Nephron progenitor cell (in vitro differentiated cells): ENCODE measurements at places on chromosomes 12 and 14.

- peaks cover 16% of the 10 kb centered on the region for H3K27me3 ChIP-seq
- DNase-seq: no peak
- no peak overlapping the region for H3K4me3 ChIP-seq
- H3K4me1 ChIP-seq: peaks cover 15% of the 10 kb centered on the region
These were observed 14.2 kb downstream of the DLK1 start for GRCh38 chr14:100740929-100741328.

DNA sequence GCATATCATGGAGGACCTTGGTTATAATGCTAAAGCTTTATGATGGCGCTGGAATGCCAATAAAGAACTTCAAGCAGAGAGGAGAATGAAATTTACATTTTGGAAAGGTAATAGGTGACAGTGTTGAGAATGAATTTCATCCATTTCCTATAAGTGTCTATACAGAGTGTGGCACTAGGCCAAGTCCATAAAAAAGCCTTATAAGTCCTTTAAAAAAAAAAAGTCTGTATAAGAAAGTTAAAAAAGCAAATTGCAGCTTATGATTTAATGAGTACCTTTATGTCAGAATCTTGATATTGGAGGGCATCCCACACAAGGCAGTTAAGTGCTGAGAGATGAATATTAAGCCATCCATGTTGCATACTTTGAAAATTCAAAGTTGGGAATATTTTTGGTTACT is 62.4 kb downstream of the ATF7IP start:
- H3K27ac ChIP-seq: no peak overlapping the region
- no peaks in the 10 kb centered on the region for H3K27me3 ChIP-seq
- H3K4me3 ChIP-seq: no peak overlapping the region
- peaks cover 98% of the 10 kb centered on the region for H3K36me3 ChIP-seq
- no peaks in the 10 kb centered on the region for H3K4me1 ChIP-seq
- DNase-seq: no peak

DNA sequence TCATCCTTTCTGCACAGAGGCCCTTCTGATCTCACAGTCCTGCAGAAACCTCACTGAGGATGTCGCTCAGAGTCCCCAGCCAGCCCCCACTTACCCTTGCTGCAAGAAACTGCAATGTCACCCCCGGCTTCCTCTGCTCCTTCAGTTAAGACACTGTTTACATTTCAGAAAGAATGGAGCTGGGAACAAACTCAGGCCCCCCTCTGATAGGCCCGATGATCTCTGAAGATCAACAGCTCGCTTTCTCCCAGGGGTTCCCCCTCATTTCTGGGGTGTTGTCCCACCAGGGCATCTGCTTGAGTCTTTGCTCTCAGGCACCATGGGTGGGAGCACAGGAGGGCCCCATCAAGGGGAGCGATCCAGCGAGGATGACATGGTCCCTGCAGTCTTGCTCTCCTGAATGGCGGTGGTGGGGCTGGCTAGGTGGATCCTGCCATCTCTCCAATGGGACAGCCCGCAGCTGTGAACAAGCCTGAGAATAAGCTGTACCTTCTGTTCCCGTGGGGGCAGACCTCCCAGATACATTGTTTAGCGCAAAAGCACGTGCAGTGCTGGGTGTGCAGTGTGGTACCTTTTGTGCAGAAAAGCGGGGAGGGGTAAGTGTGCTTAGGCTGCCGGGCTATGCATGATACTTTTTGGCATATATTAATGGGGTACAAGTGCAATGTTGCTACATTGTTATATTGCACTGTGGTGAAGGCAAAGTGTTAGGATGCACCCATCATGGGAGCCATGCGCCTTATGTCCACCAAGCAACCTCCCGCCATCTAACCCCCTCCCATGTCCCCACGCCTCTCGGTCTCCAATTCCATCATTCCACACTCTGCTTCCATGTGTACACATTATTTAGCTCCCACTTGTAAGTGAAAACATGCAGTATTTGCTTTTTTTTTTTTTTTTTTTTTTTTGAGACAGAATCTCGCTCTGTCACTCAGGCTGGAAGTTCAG is 6.7 kb upstream of the NCOR2 start:
- DNase-seq: no peak
- peaks cover 19% of the 10 kb centered on the region for H3K27me3 ChIP-seq
- H3K4me3 ChIP-seq: no peak overlapping the region
- peaks cover 28% of the 10 kb centered on the region for H3K4me1 ChIP-seq

GRCh38 chr12:45880533-45880932 is 109.8 kb downstream of the SCAF11 start:
- H3K4me1 ChIP-seq: peaks cover 22% of the 10 kb centered on the region
- no peak for DNase-seq
- H3K27me3 ChIP-seq: peaks cover 3% of the 10 kb centered on the region
- H3K4me3 ChIP-seq: no peak overlapping the region
- no peak overlapping the region for H3K27ac ChIP-seq
- peaks cover 97% of the 10 kb centered on the region for H3K36me3 ChIP-seq

DNA sequence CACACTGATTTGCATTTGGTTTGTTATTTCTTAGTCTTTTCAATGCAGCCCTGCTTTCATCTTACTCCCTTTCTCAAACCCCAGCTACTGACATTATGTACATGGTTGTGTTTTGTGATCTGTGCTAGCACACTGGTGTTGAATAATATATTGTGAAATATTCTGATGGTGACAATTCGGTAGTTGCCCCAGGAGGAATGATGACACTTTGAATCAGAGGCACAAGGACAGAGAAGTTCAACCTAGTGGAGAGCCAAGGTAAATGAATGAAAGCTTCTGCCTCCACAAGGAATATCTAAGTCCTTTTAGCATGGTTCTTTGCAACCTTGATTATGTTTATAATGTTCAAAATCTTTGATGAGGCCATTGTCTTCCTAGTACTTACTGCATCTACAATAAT is 159.9 kb downstream of the PDE3A start:
- no peaks in the 10 kb centered on the region for H3K27me3 ChIP-seq
- no peaks in the 10 kb centered on the region for H3K36me3 ChIP-seq
- no peak overlapping the region for H3K27ac ChIP-seq
- H3K4me1 ChIP-seq: peaks cover 10% of the 10 kb centered on the region
- no peak overlapping the region for H3K4me3 ChIP-seq
- DNase-seq: no peak

GRCh38 chr14:103562179-103562428 is 353 bp downstream of the BAG5 start:
- peak overlapping the region; percentile 98 for H3K27ac ChIP-seq
- peaks cover 59% of the 10 kb centered on the region for H3K4me1 ChIP-seq
- H3K36me3 ChIP-seq: peaks cover 23% of the 10 kb centered on the region
- DNase-seq: no peak
- H3K27me3 ChIP-seq: no peaks in the 10 kb centered on the region
- peak overlapping the region; percentile 96 for H3K4me3 ChIP-seq

DNA sequence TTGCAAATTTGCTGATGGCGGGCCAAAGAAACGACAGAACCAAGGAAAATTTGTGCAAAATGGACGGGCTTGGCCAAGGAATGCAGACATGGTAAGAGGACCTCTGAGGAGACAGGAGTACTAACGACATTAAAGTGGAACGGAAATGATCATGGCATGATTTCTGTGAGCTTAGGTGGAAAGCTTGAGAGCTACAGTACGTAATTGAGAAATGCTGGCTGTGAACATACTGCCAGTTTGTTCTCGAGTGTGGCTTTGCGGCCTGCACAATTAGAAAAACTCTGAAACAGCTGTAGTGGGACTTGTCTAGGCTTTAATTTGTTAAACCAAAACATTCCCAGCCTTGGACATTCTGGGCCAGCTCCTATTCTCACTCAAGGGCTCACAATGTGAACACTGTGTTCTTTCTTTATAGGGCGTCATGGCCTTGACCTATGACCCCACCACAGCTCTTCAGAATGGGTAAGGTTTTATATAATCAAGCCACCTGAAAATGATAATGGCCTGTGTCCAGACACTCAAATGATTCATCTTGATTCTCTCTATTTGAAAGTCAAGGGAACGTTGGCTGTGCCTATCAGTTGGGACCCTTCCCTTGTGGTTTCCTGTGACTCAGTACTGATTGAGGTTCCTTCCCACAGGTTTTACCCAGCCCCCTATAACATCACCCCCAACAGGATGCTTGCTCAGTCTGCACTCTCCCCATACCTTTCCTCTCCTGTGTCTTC is 48.5 kb downstream of the BAZ2A start:
- H3K4me3 ChIP-seq: no peak overlapping the region
- H3K27ac ChIP-seq: no peak overlapping the region
- no peaks in the 10 kb centered on the region for H3K27me3 ChIP-seq
- H3K4me1 ChIP-seq: no peaks in the 10 kb centered on the region
- H3K36me3 ChIP-seq: peaks cover 28% of the 10 kb centered on the region
- no peak for DNase-seq

DNA sequence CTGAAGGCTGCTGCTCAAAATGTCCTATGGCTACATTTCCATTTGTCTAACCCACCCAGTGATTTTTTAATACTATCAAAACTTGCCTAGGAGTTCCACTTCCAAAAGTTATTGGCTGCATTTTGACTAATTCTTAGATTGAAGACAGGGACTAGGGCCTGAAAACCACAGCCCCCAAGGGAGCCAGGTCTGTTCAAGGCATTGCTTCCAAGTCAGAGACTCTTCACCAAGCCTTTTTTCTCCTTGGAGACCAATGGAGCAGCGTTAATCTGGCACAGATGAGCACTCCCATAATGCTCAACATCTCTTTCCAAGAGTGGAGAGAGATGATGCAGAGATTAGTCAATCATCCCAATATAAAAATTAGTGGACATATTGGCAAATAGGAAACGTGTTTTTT is 112.5 kb upstream of the HIF1A start:
- DNase-seq: no peak
- H3K4me1 ChIP-seq: peaks cover 52% of the 10 kb centered on the region
- H3K27me3 ChIP-seq: peaks cover 3% of the 10 kb centered on the region
- H3K27ac ChIP-seq: no peak overlapping the region
- H3K36me3 ChIP-seq: no peaks in the 10 kb centered on the region

GRCh38 chr14:20247646-20248246 is 8.7 kb downstream of the OR11H4 start:
- H3K36me3 ChIP-seq: no peaks in the 10 kb centered on the region
- no peak for DNase-seq
- H3K4me3 ChIP-seq: no peak overlapping the region
- H3K27me3 ChIP-seq: peaks cover 3% of the 10 kb centered on the region

- peak; percentile 23 for DNase-seq
- H3K4me3 ChIP-seq: no peak overlapping the region
- no peak overlapping the region for H3K27ac ChIP-seq
- H3K36me3 ChIP-seq: no peaks in the 10 kb centered on the region
- H3K4me1 ChIP-seq: no peaks in the 10 kb centered on the region
- peaks cover 26% of the 10 kb centered on the region for H3K27me3 ChIP-seq
These were observed 12.2 kb upstream of the SPTB start for GRCh38 chr14:64891839-64892375.

- no peaks in the 10 kb centered on the region for H3K36me3 ChIP-seq
- H3K4me1 ChIP-seq: no peaks in the 10 kb centered on the region
- H3K27ac ChIP-seq: no peak overlapping the region
- H3K4me3 ChIP-seq: no peak overlapping the region
These were observed 73.0 kb downstream of the LGMN start for GRCh38 chr14:92675421-92675820.

- H3K36me3 ChIP-seq: no peaks in the 10 kb centered on the region
- no peak overlapping the region for H3K4me3 ChIP-seq
- peaks cover 6% of the 10 kb centered on the region for H3K27me3 ChIP-seq
These were observed 65.4 kb upstream of the RIC8B start for GRCh38 chr12:106709068-106709511.

- no peak for DNase-seq
- no peaks in the 10 kb centered on the region for H3K4me1 ChIP-seq
- no peaks in the 10 kb centered on the region for H3K27me3 ChIP-seq
- no peaks in the 10 kb centered on the region for H3K36me3 ChIP-seq
These were observed 117.3 kb upstream of the COCH start for GRCh38 chr14:30757082-30757481.

GRCh38 chr12:103824845-103825244 is 16.2 kb downstream of the NT5DC3 start:
- no peaks in the 10 kb centered on the region for H3K4me1 ChIP-seq
- H3K27me3 ChIP-seq: no peaks in the 10 kb centered on the region
- no peak overlapping the region for H3K27ac ChIP-seq
- no peak for DNase-seq
- peaks cover 14% of the 10 kb centered on the region for H3K36me3 ChIP-seq

- H3K4me1 ChIP-seq: no peaks in the 10 kb centered on the region
- no peak for DNase-seq
- no peak overlapping the region for H3K4me3 ChIP-seq
- no peak overlapping the region for H3K27ac ChIP-seq
- H3K36me3 ChIP-seq: no peaks in the 10 kb centered on the region
These were observed 290.9 kb downstream of the PPFIA2 start for GRCh38 chr12:81468206-81468605.

DNA sequence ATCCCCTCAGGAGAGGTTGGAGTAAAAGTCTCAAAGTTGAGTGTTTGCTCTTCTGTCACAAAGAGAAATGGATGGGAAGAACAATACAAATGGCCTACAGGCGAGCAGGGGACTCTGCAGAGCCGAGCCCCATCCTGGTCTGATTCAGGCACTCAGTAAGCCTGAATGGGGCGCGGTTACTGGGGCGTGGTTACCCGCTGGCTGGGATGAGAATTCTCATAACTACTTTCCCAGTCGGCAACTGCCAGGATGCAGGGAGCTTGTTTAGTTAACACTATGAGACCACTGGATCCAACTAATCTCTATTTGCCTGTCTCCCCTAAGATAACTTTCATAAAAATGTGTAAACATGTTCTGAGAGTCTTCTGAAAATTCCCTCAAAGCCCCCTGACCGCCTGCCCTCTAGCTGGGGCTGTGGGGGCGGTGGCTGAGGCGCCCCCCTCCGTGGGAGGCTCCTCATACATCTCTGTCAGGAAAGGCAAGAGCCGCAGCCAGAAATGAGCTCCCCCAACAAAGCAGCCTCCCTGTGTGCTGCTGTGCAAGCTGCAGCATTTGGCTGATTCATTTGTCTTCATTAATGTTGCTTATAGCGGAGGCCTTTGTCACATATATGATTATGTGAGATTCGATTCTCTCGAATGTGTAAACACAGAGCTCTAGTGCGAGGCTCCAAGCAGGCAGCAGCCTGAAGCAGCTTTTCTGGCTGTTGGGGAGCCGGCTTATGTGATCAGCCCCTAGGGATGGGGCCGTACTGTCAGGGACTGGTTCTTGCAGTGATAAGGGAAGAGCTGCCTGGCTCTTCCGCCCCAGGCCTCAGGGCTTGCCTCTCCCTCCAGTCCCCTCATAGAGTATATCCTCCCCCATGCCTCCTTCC is 126.1 kb upstream of the ARHGAP5 start:
- no peaks in the 10 kb centered on the region for H3K36me3 ChIP-seq
- H3K27ac ChIP-seq: peak overlapping the region; percentile 93
- peaks cover 39% of the 10 kb centered on the region for H3K4me1 ChIP-seq
- peaks cover 4% of the 10 kb centered on the region for H3K27me3 ChIP-seq

GRCh38 chr12:43655586-43655985 is 103.0 kb downstream of the PUS7L start:
- H3K27me3 ChIP-seq: no peaks in the 10 kb centered on the region
- H3K4me3 ChIP-seq: no peak overlapping the region

- H3K4me3 ChIP-seq: no peak overlapping the region
- H3K36me3 ChIP-seq: peaks cover under 1% of the 10 kb centered on the region
- H3K4me1 ChIP-seq: no peaks in the 10 kb centered on the region
- H3K27me3 ChIP-seq: peaks cover 5% of the 10 kb centered on the region
These were observed 112.7 kb downstream of the IPO8 start for GRCh38 chr12:30582943-30583342.

GRCh38 chr14:59484639-59485175 is 390 bp downstream of the JKAMP start:
- H3K36me3 ChIP-seq: peaks cover 23% of the 10 kb centered on the region
- DNase-seq: no peak
- peak overlapping the region; percentile 99 for H3K27ac ChIP-seq
- H3K4me3 ChIP-seq: peak overlapping the region; percentile 96
- H3K4me1 ChIP-seq: peaks cover 61% of the 10 kb centered on the region
- H3K27me3 ChIP-seq: no peaks in the 10 kb centered on the region
